Muscle of arm (tissue), 14 donors: ENCODE measurements at places on chromosomes 16 and 17.

DNA sequence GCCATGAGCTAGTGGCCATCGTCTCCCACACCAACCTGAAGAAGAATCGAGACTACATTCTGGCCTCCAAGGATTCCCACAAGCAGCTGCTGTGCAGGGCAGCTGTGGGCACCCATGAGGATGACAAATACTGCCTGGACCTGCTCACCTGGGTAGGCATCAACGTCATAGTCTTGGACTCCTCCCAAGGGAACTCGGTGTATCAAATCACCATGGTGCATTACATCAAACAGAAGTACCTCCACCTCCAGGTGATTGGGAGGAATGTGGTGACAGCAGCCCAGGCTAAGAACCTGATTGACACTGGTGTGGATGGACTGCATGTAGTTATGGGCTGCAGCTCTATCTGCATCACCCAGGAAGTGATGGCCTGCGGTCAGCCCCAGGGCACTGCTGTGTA, 70.2 kb downstream of the GRIN2A start:
- no peak for DNase-seq

GRCh38 chr17:5621026-5621425, 36.7 kb upstream of the NLRP1 start:
- no peak for DNase-seq

DNA sequence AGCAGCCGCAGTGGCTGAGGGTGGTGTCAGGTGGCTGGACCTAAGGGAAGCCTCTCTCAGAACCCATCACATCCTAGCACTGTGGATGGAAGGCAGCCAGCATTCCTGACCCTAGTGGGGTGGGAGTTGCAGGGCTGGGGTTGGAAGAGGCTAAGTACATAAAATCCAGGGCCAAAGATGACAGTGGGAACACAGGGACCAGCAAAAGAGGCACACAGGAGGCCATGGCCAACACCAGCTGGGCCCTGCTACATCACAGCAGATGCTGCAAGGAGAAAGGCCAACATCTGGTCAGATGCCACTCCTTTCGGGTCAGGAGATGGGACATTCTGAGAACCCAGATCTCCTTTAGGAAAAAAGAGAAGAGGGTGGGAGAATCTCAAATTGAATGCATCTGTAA, 415.4 kb downstream of the SLC39A11 start:
- DNase-seq = no peak

GRCh38 chr17:3015890-3016289, 47.5 kb downstream of the OR1D5 start:
- DNase-seq = no peak

GRCh38 chr17:74520016-74520434, 11.2 kb downstream of the CD300LB start:
- DNase-seq = no peak
